Motor neuron (in vitro differentiated cells): ENCODE measurements at places on chromosomes 3 and 15.

DNA sequence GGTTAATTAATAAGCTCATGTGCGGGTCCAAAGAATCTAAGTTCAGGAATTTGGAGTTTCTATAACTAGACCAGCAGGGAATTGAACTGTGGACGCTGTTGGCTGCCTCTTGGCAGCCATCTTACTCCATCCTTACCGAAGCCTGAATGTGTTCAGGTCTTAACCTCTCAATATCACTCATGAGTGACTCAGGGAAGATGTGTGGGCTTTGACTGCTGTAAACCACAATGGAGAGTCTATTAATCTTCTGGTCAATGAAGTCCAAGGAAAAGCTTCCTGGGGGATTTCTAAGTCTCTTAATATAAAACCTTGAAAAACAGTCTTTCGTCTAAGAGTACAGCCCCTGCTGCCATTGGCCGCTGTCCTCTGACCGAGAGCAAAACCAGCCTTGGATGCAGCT is 46.7 kb upstream of the OXTR start:
- no peak for ATAC-seq

DNA sequence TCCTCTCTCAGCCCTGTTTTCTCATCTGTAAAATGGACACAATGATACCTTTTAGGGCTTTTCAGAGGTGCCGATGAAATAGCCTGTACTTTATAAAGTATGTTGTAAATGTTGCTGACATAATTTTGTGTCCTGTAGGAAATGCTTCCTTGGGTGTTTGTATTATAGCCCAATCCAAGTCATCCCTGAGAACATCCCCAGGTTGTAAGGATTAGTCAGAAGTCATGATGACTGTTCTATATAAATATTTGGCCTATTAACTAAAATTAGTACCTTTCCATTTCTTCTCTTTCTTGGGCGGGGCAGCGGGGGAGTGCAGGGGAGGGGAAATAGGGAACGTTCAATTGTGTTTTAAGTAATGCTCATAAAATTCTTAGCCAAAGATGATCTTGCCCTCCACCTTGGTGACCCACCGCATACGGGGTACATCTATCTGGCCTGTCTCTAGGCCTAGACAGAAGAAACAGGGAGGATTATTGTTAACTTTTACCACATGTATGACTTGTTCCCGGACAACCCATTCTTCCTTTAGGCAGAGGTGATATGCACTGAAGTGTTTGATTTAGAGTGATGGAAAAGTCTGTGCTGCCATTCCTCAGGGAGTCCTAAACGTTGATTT is 120.7 kb downstream of the VGLL4 start:
- no peak for ATAC-seq

DNA sequence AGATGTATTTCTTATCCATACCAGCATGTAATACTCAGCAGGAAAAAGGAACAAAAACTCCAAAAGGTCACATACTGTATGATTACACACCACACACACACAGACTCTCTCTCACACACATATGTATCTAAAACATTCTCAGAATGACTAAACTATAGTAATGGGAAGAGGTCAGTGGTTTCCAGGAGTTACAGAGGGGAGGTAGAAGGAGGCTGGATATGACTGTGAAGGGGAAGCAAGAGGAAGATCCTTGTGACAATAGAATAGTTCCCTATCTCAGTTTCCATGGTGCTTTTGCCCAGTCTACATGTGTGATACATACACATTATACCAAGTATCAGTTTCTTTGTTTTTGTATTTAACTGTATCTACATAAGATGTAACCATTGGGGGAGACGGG is 190.1 kb downstream of the IL5RA start:
- ATAC-seq: no peak

- ATAC-seq: no peak
These were observed 27.8 kb upstream of the C15orf40 start for GRCh38 chr15:83039206-83039605.
